ENCODE measurements at places on chromosomes 11 and 22. TPM values are rescaled to one million over a fixed set of nuclear protein-coding genes. Genes with fewer than 3 reads are reported as not detected.

ATL3 gene
- total RNA-seq = 33.2 TPM

OR52I1 gene
- total RNA-seq = not detected

KREMEN1 gene
- 2.9 TPM for total RNA-seq

HBG1 gene
- not detected for total RNA-seq

GGTLC2 gene
- total RNA-seq = not detected

LRRC10B gene
- total RNA-seq = 0.25 TPM

CLMP gene
- 15.2 TPM for total RNA-seq

NXPE4 gene
- total RNA-seq = not detected

ZNF215 gene
- total RNA-seq = 1.3 TPM

KLHL35 gene
- total RNA-seq = 1.8 TPM

GDPD4 gene
- not detected for total RNA-seq

IGF2 gene
- total RNA-seq = 2.8 TPM

GGT1 gene
- total RNA-seq = 110 TPM

MADD gene
- 24.2 TPM for total RNA-seq

FAM83F gene
- not detected for total RNA-seq

All from A549 treated with CORT108297 at 1 μM for 4 hours (cell line).